ENCODE measurements at places on chromosomes 2 and 18. TPM values are rescaled to one million over a fixed set of nuclear protein-coding genes. Genes with fewer than 3 reads are reported as not detected.

- H3K4me3 ChIP-seq = no peak overlapping the region
- no peak overlapping the region for H3K27ac ChIP-seq
- no peak for DNase-seq
- no peaks in the 10 kb centered on the region for H3K36me3 ChIP-seq
- H3K27me3 ChIP-seq = peaks cover 15% of the 10 kb centered on the region
Observed at GRCh38 chr2:172100080-172100934, 2.4 kb downstream of the DLX2 start.

DNA sequence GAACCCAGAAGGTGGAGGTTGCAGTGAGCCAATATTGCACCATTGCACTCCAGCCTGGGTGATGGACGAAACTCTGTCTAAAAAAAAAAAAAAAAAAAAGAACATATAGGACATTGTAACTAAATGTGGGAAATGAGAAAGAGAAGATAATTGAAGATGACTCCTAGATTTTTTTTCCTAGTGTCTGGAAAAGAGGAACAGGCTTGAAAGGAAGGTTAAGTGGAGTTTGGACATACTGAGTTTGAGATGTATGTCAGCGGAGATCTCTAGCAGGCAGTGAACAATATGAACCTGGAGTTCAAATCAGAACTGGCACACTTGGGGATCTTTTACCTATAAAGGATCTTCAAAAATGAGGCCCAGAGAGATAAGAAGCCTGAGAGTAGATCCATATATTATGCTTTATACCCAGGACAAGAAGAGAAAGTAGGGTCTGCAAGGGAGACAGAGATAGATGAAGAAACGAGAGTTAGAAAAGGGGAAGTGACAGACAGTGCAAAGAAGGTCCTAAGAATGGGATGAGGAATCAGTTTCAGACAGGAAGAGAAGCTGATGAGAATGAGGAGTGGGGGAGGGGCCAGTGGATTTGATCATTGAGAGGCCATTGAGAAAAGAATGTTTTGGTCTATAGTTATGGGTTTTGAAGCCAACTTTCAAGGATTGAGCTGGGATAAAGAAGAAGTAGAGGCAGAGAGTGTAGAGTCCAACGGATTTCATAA is 46.9 kb upstream of the CD28 start:
- no peaks in the 10 kb centered on the region for H3K27me3 ChIP-seq
- no peak overlapping the region for H3K4me3 ChIP-seq
- no peaks in the 10 kb centered on the region for H3K36me3 ChIP-seq

DNA sequence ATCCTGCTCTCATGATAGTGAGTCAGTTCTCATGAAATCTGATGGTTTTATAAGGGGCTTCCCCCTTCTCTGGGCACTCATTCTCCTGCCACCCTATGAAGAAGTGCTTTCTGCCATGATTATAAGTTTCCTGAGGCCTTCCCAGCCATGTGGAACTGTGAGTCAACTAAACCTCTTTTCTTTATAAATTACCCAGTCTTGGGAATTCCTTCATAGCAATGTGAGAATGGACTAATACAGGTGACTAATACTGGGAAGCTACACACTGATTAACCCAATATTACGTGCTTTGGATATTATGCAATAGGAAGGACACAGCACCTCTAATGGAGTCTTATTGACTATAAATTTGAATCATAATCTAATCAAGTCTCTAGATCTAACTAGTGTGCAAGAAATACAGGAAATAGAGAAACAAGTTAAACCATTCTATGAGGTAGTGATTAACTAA is 107.2 kb upstream of the ETAA1 start:
- DNase-seq = no peak
- H3K27me3 ChIP-seq = no peaks in the 10 kb centered on the region
- no peaks in the 10 kb centered on the region for H3K36me3 ChIP-seq
- no peak overlapping the region for H3K27ac ChIP-seq

The SMAD4 gene
- 104 TPM for total RNA-seq

The RBM44 gene
- total RNA-seq = 0.35 TPM
